GM23338 (cell line): ENCODE measurements at places on chromosomes 16 and 17. TPM values are rescaled to one million over a fixed set of nuclear protein-coding genes. Genes with fewer than 3 reads are reported as not detected.

Gene CD300LB
- not detected in 2 replicates for total RNA-seq

DNA sequence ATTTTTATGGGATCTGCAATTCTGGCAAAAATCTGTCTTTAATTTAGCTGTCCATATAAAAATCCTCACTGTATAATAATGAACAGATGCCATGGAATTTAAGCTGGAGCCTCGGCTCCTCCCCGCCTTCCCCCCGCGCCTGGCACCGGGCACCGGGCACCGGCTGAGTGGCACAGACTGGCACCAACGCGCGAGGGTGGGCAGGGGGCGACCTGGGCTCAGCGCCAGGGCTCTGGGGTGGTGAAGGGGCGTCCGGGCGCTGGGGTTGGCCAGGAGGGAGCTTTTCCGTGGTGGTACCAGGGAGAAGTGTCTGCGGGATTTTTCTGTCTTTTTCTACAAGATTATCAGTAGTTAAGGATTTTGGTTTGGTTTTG, 9.1 kb downstream of the NEUROD2 start:
- no peak for DNase-seq
- peak overlapping the region; percentile 36; the same call in 1 of the 2 replicates for H3K4me3 ChIP-seq
- H3K27me3 ChIP-seq: peaks cover 100% of the 10 kb centered on the region
- H3K36me3 ChIP-seq: no peaks in the 10 kb centered on the region
- H3K27ac ChIP-seq: no peak overlapping the region

Gene NGFR
- 6.8 and 6.9 TPM in 2 replicates for total RNA-seq

DNA sequence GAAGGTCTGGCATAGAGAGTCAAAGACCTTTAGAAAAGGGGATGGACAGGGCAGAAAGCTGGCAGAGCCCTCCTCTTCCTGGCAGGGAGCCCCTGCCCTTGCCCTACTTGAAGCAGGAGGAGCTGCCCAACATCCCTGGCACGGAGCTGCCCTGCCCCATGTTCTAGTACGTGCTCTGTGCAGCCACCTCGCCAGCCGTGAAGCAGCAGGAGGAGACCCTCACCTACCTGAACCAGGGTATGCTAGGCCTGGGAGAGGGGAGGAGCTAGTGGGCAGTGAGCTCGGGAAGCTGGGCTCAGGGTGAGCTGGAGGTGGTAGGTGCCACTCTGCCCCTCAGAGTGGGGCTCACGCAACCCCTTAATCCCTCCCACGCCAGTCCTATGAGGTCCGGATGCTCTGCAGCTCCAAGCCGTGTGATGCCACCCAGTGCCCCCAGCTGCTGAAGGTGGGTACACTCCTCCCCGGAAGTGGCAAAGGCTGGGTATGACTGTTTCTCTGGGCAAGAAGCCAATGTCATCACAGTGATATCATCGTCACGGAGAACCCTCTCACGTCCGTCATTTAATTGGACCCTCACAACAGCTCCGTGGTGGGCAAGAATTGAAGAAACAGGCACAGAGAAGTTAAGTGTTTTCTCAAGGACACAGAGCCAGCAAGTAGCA, 12.7 kb upstream of the STAC2 start:
- no peak overlapping the region for H3K27ac ChIP-seq
- no peak for DNase-seq
- no peak overlapping the region for H3K4me3 ChIP-seq
- H3K36me3 ChIP-seq: no peaks in the 10 kb centered on the region

GRCh38 chr17:7440834-7441195, 1.5 kb downstream of the FGF11 start:
- H3K27me3 ChIP-seq: peaks cover 48% of the 10 kb centered on the region
- DNase-seq: peak; percentile 71
- H3K4me1 ChIP-seq: peaks cover 33% of the 10 kb centered on the region
- peak overlapping the region; percentile 98 for H3K4me3 ChIP-seq

GRCh38 chr17:15447928-15448579, 19.4 kb downstream of the CDRT4 start:
- no peaks in the 10 kb centered on the region for H3K4me1 ChIP-seq
- DNase-seq: no peak
- no peaks in the 10 kb centered on the region for H3K36me3 ChIP-seq
- H3K27me3 ChIP-seq: no peaks in the 10 kb centered on the region

DNA sequence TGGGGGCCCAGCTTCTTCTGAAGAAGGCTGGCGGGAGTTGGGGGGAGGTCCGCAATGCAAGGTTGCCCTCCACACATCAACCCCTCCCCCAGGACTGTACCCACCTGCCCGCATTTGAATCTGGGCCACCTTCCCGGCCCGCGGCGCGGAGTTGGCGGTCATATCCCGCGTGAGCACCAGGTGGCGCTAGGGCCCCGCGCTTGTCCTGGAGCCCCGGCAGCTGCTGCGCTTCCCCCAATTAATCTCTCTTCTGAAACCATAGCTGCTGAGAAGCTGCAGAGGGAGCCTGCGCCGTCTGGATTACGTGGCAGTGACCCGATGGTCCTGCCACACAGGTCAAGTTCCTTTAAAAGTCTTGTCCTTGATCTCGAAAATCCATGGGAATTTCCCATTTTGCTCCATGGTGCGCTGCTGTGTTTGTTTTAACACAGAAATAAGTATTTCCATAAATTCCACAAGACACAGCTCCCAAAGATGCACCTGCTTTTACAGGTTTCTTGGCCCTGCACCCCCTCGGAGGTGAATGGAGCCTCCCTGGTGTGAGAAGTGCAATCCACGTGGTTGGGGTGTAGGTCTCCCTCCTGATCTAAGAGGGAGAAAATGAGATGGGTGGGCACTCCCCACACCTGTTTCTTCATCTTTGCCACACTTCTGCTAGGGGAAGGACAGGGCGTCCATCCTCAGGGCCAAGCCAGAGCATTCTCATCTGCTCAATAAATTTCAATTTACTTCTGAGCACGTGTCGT, 22.1 kb downstream of the COX4I1 start:
- H3K27me3 ChIP-seq: 0 out of 2 replicates have a peak, but pooled peaks cover 4% of the 10 kb centered on the region
- peak; percentile 89 for DNase-seq
- H3K27ac ChIP-seq: no peak overlapping the region

GRCh38 chr16:87860553-87861299, 8.6 kb downstream of the SLC7A5 start:
- no peak for DNase-seq
- H3K27me3 ChIP-seq: peaks cover 20% of the 10 kb centered on the region; the same call in 1 of the 2 replicates
- H3K4me1 ChIP-seq: peaks cover 9% of the 10 kb centered on the region
- H3K27ac ChIP-seq: no peak overlapping the region
- H3K36me3 ChIP-seq: 0 out of 2 replicates have a peak, but pooled peaks cover 4% of the 10 kb centered on the region

- H3K27me3 ChIP-seq: no peaks in the 10 kb centered on the region
- no peak overlapping the region for H3K4me3 ChIP-seq
- peaks cover 11% of the 10 kb centered on the region for H3K36me3 ChIP-seq
- DNase-seq: no peak
- H3K27ac ChIP-seq: no peak overlapping the region
These were observed 69.7 kb downstream of the ESRP2 start for GRCh38 chr16:68166264-68166663.

Gene IL17C
- 2.7 and 5.1 TPM in 2 replicates for total RNA-seq

Gene SOCS1
- total RNA-seq: 79.2 and 84.7 TPM in 2 replicates

DNA sequence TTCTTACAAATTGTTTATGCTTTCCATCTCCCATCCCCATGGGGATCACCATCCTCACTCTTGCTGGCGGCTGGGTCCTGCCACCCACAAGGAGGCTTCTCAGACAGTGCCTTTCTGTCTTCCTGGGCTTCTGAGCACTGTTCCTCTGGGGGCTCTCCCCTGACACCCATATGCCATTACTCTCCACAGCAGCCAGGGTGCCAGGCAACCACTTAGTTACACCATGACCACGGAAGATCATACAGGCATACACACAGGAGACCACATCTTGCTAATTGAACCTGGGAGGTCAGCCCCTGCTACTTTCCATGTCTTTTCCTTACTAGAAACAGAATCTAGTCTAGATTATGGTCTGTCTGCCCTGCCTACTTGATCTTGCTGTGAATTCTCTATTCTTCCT, 27.7 kb upstream of the HS3ST2 start:
- H3K4me1 ChIP-seq: peaks cover 13% of the 10 kb centered on the region
- no peak for DNase-seq
- no peaks in the 10 kb centered on the region for H3K36me3 ChIP-seq
- H3K27ac ChIP-seq: no peak overlapping the region
- no peak overlapping the region for H3K4me3 ChIP-seq

DNA sequence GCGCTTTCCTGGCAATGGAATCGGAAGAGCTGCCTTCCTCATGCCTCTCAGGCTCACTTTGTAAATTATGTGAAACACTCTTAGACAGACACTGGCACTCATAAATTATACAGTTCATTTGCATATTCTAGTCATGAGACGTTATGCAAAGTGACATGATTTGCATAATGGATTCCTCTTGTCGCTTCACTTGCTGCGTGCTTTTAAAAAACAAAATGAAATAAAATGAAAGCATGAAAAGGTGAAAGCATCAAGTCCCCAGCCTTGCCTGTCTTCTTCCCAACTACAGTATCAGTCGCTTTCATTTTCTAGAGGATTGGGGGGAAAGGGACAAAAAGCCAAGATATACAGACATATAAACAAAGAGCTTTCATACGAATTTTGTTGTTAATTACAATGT, 252.8 kb upstream of the PMFBP1 start:
- peaks cover 8% of the 10 kb centered on the region; the same call in 1 of the 2 replicates for H3K4me1 ChIP-seq
- no peak for DNase-seq
- peaks cover 11% of the 10 kb centered on the region for H3K36me3 ChIP-seq
- no peak overlapping the region for H3K27ac ChIP-seq
- no peak overlapping the region for H3K4me3 ChIP-seq
